Caco-2 (cell line): ENCODE measurements at places on chromosomes 13 and 19.

- DNase-seq = no peak
These were observed 18.3 kb downstream of the ZNF100 start for GRCh38 chr19:21749090-21749489.

GRCh38 chr19:58538257-58539168 is 5.4 kb upstream of the TRIM28 start:
- peak; percentile 89 for DNase-seq

DNA sequence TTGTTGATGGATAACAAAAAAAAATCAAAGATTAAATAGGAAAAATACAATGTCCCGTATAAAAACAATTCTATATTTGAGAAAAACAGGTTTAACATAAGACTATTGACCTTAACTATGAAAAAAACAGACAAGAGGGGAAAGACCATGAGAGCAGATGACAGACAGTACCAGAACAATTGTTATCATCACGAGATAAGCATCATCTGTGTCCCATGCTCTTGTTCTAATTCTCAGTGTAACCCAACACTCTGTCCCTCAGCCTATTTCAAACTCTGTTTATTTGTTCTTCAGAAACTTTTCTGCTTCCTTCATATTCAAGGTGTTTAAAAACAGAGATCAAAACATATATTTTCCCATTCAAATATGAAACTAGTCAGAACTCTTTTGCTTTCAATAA is 216.4 kb downstream of the PCDH9 start:
- no peak for DNase-seq

- no peak for DNase-seq
These were observed 315 bp downstream of the ZNF492 start for GRCh38 chr19:22634450-22634827.

- no peak for DNase-seq
These were observed 56.8 kb upstream of the GPR183 start for GRCh38 chr13:99363949-99364348.

GRCh38 chr19:45569619-45570421 is 14.8 kb downstream of the OPA3 start:
- DNase-seq = peak; percentile 77

- DNase-seq = no peak
These were observed 106.0 kb downstream of the USP12 start for GRCh38 chr13:27065582-27065981.

DNA sequence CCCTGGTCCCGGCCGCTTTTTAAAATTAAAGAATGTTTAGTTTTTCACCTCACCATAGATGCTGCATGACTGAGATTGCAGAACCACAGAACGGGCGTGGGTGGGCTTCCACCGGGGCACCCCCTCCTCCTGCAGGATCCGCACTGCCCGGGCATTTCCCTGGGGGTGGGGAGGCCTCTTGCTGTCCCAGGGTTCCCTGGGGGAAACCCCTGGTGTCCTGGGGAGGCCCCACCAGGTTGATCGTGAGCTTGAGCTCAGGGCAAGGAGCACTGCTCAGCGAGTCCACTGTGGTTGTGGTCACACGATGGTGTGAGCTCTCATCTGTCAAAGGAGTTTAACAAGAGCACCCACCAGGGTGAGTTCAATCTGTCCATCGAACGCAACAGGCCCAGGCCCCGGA is 11.4 kb upstream of the TCF3 start:
- DNase-seq = no peak

DNA sequence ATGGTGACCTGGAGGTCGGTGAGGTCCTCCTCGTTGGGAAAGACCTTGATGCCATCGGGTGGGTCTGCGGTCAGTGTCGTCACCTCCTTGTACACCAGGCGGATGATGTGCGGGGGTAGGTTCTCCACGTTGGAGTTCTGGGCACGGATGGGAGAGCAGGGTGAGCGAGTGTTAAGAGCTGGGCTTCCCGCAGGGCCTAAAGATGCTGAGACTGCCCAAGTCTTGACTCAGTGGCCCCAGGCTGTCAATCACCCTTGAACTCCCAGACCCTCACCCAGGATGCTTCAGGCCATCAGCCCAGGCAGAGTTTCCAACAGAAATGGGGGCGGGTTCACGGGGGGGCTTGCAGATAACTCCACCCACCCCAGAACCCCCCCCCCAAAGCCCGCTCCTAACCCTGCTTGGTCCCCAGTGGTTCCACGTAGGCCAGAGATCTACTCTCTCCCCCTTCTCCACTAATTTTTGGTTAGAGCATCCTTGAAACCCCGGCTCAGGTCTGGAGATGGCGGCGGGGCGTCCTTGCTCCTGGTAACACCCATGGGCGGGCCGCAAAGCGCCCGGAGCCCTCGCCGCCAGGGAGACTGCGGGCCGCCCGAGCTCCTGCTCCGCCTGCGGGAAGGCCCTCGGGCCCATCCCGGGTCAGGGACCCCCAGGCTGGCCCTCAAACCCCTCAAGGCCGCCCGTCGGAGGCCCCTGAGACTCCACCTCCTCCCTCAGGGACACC is 600 bp downstream of the UBE2S start:
- DNase-seq = peak; percentile 36

DNA sequence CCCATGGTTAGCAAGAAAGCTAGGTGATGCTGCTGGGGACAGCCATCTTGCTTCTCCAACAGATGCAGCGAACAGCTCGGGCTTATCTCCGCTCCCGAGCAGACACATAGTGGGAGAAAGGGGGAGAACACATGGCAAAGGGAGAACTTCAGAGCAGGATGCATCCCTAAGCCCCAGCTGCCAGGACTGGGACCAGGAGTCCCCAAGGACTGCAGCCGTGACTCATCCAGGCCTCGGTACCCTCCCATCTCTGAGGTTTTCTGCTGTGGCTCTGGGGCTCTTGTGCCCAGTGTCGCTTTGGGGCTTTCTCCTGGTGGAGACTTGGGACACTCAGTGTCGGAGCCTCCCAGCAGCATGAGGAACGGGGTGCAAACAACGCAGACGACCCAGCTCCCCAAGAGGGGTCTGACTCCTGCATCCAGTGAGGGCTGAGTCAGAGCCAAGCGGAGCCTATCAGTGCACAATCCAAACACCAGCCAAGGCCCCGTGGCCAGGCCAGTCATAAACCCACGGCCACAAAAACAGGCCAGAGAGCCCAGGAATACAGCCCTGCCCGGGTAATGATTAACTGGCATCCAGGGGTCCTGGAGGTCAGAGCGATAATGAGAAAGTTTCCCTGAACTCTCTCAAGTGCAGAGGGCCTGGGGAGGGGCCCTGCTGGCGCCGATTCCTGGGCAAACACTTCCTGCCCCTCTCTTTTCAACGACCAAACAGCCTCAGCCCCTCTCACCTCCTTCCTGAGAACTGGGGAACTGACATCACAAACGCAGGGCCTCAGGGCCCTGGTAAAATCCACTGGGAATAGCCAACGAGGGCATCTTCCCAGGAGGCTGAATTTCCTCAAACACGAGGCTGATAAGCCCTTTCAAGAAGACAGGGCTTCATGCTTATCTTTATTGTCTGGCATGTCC is 202.9 kb downstream of the USP12 start:
- DNase-seq = peak; percentile 95

DNA sequence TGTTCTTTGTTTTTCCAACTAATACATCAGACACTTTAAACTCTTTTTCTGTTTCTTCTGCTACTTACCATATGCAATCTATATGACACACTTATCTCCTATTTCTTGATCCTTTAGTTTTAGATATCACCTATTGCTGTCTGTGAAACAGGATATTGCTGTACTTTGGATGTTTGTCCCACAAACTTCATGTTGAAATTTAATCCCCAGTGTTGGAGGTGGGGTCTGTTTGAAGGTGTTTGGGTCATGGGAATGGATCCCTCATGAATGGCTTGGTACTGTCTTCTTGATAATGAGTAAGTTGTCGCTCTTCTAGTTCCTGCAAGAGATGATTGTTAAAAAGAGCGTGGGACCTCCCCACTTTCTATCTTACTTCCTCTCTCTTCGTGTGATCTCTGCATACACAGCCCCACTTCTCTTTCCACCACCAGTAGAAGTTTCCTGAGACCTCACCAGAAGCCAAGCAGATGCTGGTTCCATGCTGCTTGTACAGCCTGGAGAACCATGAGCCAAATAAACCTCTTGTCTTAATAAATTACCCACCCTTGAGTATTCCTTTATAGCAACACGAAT is 244.2 kb downstream of the NHLRC3 start:
- DNase-seq = no peak

DNA sequence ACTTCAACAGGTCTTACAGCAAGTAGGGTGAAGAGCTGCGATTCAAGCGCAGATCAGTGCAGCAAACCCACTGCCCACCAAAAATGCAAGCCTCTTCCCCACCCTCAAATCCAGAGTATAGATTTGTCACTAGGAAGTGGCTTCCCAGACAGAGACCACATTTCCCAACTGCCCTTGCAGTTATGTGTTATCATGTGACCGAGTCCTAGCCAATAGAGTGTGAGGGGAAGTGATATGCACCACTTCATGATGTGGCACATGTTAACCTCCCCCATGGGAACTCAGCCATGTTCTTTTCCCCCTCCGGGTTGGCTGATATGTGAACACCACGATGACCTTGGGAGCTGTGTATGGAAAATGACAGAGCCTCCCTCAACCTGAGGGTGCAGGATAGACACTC is 50.8 kb downstream of the MBD3L2B start:
- peak; percentile 34 for DNase-seq

- DNase-seq = no peak
These were observed 3.5 kb downstream of the MKNK2 start for GRCh38 chr19:2047449-2048103.

GRCh38 chr19:49543032-49543431 is 15.2 kb downstream of the RCN3 start:
- DNase-seq = no peak

DNA sequence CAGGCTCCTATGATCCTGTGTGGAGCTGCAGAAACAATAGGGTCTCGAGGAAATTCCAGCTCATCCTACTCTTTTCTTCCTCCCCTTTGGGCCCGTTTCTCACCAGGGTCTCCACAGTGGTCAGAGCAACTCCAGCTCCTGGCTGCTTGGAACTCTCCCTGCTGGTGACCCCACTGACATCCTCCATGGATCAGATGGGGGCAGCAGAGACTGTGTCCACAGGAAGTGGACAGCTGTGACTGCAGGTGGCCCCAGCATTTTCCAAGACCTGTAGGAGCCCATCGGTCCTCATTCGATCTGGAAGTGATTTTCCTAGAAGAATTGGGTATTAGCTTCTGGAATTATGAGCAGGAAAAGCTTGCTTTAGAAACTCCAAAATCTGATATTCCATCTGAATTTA is 208.5 kb downstream of the ZNF536 start:
- DNase-seq = no peak

- peak; percentile 70 for DNase-seq
These were observed 17.7 kb downstream of the TMEM161A start for GRCh38 chr19:19120308-19121231.

DNA sequence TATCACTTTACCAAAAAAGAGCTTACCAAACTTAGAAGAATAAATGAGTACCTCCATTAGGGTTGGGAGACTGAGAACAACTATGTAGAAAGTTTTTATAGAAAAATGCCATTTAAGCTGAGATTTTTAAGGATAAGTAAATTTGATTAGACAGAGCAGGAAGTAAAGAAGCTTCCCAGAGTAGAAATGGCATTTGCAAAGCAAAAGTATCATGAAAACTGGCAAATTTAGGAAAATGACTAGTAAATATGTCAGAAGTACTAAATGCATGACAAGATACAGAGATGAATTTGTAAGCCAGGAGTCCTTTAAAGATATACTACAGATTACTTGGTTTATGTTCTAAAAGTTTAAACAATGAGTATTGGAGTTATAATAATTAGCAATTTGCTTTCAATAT is 2581.8 kb downstream of the PCDH9 start:
- no peak for DNase-seq

GRCh38 chr13:74256969-74257368 is 122.8 kb upstream of the KLF12 start:
- no peak for DNase-seq

- no peak for DNase-seq
These were observed 9.8 kb downstream of the TEX30 start for GRCh38 chr13:102763741-102764140.

DNA sequence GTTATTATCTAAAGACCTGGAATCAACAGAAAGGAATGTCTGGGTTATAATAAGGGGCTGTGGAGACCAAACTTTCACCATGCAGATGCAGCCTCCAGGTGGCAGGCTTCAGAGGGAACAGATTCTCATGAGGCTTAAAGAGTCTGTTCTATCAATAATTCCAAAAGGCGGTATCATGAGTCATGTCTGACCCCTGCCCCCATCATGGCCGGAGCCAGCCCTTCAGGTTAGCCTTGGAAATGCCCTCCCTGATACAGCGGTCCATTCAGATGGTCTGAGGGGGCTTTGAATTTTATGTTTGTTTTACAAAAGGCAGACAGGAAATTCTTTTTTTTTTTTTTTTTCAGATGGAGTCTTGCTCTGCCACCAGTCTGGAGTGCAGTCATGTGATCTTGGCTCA is 21.7 kb upstream of the LAMP1 start:
- DNase-seq = peak; percentile 77

DNA sequence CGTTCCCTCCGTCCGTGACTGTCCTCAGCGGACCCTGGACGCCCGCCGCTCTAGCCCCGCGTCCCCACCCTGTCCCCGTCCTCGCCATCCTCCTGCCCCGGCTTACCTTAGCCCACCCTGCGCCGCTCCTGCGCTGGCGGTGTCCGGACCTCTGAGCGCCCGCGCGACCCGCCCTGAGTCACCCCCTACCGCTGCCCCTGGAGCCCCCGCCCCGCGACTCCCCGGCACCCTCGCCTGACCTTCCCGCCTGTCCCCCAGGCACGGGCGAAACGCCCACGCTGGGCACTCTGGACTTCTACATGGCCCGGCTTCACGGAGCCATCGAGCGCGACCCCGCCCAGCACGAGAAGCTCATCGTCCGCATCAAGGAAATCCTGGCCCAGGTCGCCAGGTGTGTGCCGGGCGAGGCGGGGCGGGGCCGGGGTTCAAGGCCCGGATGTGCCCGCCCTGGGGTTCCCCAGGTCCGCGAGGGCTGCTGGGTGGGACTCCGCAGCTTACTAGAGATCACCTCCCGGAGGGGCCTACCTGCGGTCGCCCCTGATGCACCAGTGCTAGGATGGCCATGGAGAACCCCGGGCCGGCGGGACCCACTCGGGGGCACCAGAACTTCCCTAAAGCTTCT is 5.1 kb downstream of the HMG20B start:
- no peak for DNase-seq

DNA sequence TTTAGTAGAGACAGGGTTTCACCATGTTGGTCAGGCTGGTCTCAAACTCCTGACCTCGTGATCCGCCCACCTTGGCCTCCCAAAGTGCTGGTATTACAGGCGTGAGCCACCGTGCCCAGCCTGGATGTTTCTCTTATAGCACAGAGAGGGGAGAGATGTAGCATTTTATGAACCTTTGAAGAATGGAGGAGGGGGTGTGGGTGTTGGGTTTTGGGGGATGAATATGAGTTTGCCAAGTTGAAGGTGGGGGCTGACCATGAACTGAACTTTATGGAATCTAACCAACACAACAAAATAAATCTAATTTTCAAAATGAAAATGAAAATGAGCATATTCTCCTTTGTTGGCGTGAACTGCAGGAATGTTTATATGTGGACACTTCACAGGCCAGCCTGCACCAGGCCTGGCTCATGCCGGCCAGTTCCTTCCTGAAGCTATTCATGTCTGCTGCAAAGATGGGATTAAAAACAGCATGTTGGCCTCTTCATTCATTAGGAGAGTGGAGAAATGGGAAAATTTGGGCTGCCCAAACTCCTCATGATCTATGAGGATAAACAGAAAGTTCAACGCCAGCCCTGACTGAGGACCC is 39.5 kb upstream of the HOMER3 start:
- no peak for DNase-seq
